Peyer's patch (tissue), 4 donors: ENCODE measurements at places on chromosomes 6 and 20.

GRCh38 chr6:158047127-158047518 is 65.5 kb downstream of the SYNJ2 start:
- no peak for DNase-seq

DNA sequence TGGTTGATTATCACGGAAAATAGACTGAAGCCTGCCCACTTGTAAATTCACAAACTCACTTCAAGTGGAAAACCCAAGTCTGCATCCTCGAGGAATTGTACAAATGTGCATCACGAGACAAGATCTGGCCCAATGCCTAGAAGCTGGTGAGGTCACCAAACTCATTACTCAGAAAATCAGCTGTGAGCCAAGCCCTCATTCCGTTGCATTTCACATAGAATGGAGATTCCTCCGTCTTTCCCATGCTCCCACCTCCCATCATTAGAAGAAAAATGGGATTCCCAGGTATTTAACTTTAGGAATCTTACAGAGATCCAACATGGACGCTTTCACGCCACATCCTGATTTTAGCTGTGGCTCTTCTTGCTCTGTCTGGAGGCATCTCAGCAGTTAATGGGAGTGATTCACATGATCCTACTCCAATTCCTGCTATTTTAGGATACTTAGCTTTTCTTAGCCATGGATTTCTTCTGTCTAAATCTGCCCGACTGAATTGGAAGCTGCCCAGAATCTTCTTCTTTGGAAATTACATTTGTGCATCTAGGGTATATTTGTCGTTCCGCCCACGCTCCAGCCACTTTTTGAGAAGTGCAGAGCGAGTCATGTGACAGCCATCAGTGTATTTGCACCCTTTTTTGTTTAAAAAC is 68.7 kb upstream of the STMND1 start:
- DNase-seq = peak; percentile 67

GRCh38 chr6:150267686-150268561 is 100.9 kb upstream of the IYD start:
- no peak for DNase-seq

GRCh38 chr6:83917001-83917400 is 57.5 kb downstream of the CYB5R4 start:
- DNase-seq = no peak

DNA sequence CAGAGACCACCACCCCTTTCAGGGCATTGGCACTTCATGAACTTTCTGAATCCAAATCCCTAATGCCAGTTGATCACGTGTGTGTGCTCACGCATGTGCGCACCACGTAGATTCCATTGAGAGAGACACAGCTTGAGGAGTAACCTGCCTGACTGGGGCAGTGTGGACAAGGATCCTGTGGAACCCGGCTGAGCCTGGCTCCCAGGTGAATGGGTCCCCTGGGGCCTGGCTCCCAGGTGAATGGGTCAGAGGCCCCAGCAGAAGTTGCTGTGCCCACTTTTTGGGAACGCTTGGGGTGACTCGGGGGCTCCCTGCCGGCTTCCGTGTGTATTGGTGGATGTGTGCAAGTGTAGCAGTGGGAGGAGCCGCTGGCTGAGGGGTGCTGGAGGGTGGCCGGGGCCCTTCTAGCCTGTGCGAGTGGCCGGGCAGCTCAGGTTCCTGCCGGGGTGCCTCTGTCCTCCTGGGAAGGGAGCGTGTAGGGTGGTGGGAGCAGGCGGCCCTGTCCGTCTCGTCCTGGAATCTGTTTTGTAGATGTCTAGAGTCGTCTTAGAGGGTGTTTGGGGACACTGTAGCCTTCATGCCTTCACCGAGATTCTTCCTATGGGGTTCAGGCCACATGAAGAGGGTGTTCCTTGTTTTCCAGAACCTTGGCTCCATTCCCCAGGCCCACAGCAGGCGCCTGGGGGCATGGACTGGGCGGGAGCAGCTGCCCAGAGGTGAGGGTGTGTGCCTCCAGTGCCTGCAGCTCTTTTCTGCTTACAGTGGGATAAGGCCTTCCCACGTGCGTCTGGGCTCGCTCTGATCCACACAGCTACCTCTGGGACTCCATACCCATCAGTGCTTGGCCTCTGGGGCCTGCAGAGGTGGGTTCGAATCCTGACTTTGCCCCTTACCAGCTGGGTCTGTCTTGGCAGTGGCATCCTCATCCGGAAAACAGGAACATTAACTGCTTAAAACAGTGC is 3.2 kb downstream of the RBM38 start:
- no peak for DNase-seq

GRCh38 chr6:3447005-3447404 is 9.8 kb downstream of the SLC22A23 start:
- DNase-seq = no peak

DNA sequence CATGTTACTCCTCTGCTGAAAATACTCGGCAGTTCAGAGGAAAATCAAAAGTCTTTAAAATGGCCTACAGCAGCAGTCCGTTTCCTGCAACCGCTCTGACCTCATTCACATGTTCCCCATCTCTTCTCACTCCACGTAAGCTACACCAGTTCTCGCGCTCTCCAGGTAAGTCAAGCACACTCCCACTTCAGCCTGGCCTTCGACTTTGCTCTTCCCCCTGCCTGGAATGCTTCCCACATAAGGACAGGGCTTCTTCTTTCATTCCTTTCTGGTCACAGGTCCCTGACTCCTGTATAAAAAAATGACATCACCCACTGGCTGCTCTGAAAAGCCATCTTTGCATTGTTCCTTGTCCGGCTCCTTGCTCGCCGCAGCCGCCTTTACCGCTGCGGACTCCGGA is 42.7 kb downstream of the MGME1 start:
- no peak for DNase-seq
